Stimulated activated CD8-positive, alpha-beta memory T cell treated with anti-CD3 and anti-CD28 coated beads, Interleukin-2, amount 100 ng/mL, for 1 hour (primary cell): ENCODE measurements at places on chromosomes 4 and X.

DNA sequence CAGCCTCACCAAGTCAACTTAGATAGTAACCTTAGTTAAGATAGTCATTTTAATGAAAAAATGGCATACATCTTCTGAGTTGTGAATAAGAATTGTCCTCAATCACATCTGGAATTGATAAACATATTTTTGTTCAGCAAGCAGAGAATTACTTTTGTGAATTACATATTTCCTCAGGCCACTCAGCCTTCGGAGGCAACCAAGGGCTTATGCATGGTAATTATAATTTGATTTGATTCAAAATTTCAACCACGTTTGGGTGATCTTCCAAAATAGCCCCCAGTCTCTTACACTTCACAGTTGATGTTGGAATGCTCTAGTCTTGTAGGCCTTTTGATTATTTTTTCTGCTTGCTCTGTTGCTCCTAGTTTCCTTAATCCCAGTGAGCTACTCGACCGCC is 63.4 kb downstream of the GALNTL6 start:
- no peak for DNase-seq

DNA sequence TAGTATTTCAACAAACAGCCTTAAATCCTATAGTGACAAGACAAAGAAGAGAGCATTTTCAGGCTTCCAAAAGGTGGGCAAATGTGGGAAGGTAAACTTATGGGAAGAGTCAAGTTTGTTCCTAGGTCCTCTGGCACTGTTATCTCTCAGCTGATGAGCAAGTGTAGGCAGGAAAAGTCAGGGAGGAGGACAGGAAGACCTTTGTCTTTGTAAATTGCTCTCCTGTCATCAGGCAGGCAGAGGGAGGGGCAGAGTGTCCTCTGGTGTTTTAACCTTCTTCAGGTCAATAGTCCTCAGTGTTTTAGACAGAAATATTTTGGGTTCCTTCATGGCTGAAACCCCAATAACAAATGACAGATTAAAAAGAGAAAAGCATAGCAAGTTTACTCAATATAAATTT is 13.5 kb upstream of the GEMIN8 start:
- DNase-seq, result no peak

- DNase-seq, result no peak
Observed at GRCh38 chr4:61431131-61431530, 231.0 kb downstream of the ADGRL3 start.

- DNase-seq, result no peak
Observed at GRCh38 chr4:133802359-133803140, 399.0 kb downstream of the PABPC4L start.

DNA sequence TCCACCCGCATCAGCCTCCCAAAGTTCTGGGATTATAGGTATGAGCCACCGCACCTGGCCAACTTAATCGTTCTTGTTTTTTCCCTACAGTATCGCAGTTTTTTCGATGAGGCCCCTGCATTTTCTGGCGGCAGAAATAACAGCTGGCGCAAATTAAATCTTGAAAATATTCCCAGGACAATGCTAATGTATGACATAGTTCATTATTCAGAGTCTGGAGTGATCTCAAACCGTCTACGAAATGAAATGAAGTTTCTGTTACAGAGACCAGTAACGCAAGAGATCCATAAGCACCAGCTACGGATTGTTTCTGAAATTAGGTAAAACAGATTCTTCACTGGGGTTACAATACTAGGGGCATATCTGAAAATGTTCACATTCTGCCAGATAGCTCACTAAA is 27.3 kb downstream of the CXorf58 start:
- no peak for DNase-seq
